ENCODE measurements at places on chromosomes 3 and 15.
A peak's percentile ranks its signal among the peaks of the same experiment; 100 is the strongest.

DNA sequence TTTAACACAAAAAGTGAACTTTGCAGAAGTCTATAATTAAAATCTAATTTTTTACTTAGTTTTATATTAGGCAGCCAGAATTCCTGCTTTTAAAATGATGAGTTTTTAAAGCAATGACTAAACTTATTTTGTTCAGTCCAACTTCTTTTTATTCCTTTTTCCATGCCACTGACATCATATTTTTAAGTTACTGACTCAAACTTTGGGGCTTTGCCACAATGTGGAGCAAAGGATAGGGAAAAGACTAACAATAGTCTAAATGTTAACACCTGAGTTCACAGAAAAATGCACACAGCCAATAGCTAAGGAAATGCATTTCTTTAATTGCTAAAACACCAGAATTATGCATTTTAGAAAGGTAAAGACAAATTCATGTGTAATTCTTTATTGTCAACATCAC is 647.6 kb upstream of the DPPA4 start:
- no peak for DNase-seq

GRCh38 chr3:53944028-53944427 is 52.4 kb upstream of the SELENOK start:
- DNase-seq: no peak

DNA sequence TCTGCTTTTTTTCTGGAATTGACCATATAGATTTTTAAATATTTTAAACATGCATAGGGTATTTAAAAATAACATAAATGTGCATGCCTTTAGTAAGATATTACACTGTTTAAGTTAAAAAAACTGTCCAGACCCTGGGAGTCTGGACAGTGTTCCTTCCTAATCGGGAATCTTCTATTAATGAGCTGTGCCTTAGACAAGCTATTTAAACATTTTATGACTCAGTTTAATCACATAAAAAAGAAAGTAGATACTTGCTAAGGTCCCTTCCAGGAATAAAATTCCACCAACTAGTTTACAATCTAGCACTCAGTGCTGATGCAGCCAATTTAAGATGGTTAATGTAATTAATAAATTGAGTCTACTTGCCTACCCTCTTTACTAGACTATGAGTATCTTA is 140.4 kb upstream of the DPH6 start:
- no peak for DNase-seq

DNA sequence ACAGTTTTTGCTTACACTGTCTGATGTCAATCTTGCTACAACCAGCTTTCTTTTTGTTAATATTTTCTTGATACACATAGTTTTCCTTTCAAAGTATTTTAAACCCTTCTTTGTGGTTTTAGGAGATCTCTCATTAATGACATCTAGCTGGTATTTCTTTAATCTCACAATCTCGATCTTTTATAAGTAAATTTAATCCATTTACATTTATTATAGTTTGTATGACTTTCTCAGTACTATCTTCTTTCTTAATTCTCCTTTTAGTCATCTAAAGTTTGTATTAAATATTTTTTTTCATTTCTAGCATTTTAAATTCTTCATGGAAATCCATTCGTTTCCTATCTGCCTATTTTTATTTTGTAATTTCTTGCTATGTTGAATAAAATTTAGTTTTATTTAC is 55.4 kb downstream of the MRPL3 start:
- DNase-seq: no peak

DNA sequence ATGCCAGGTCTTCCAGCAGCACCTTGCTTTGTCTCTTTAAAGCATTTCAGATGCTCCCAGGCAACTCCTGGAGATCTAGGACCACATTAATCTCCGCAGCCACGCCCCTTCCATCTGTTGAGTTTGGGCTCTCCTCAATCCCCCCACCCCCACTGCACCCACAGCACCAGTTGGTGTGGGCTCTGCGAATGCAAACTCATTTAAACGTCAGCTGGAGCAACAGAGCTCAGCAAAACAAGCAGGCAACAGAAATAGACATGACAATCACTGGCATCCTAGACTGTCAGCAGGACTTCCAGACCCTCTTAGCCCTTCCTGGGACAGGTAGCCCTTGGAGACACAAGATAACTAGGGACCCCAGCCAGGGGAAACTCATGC is 106.9 kb downstream of the LSM3 start:
- DNase-seq: no peak

DNA sequence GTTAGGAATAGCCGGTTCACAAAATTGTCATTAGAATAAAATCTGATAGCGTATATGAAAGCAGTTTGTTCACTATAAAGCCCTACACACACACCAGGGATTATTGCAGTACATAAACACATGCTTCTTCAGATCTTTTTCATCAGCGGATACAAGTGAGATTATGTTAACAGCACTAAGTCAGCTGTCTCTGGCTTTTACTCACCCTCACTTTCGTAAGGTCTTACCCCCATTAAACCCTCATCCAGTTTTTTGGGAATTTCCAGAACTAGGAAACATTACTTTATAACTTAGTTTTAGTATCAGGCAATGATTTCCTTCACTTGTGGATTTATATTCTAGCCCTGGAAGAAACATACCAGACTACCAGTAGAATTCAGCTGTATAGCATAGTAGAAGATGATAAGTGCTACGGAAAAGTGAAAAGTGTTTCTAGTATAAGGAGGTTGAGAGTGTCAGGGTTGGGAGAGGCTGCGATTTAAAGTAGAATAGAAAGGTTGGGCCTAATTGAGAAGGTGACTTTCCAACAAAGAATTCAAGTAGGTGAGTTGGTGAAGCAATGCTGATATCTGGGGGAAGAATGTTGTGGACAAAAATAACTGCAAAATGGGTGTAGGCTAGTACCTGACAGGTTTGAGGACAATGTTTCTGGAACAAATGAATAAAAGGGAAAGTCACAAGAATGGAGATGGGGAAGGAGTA is 22.7 kb downstream of the TMEM207 start:
- DNase-seq: no peak

- peak; percentile 74 for DNase-seq
Observed at GRCh38 chr3:187777331-187777941, 32.2 kb upstream of the BCL6 start.

- no peak for DNase-seq
Observed at GRCh38 chr3:150248888-150249681, 159.0 kb upstream of the TSC22D2 start.

DNA sequence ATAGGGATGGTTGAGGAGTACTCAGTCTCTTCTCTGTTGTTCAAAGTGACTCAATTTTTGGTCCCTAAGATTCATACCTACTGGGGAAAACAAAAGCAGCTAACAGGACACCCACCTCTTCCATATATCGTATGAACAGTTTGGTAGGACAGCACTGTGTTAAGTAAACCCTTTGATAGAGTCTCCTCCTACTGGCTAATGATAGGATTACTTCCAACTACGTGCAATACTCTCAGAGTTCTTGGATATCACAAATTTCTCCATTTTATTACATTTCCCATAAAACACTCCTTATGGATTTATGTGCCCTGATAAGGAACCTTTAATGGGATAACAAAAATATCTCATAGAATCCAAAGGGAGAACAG is 200.2 kb upstream of the GOLGA6L4 start:
- no peak for DNase-seq

DNA sequence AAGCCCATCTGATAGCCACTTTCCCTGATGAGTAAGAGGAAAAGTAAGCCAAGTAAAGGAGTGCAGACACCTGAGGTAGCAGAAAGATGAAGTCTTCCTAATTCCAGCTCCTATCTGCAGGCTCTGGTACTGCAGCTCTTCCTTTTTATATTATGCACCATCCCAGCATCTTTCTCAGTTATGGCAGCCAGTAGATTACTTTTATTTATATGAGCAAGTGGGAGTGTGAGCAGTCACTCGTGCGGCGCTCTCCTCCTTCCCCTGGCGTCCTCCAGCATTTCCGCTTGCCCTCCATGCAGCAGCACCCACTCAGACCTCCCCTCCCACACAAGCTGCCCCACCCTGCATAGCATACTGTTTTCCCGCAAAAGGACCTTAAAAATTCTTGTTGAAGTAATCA is 465.9 kb upstream of the DPPA4 start:
- DNase-seq: no peak

DNA sequence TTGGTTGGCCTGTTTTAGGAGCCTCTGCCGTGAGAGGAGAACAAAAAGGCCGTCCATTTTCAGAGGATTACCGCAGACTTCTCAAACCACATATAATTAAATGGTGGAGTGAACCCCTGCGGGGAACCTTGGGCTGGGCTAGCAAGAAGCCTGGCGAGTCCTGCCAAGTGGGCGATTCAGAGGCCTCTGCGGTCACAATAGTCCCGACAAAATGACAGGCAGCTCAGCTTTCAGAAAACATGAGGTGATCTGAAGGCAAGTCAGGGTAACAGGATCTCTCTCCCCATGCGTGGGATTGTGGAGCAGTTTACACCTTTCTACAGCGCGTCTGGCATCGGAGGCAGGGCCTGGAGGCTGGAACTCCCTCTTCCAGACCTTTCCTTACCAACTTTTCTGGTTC is 134.8 kb downstream of the ASB7 start:
- no peak for DNase-seq

- DNase-seq: no peak
Observed at GRCh38 chr3:121592856-121593702, at the start of gene FBXO40. Gene FBXO40 (plus strand): TSS chr3:121593379. CDS start chr3:121620576, 27,197 bp downstream.

GRCh38 chr3:148711981-148712666 is 14.4 kb downstream of the AGTR1 start:
- DNase-seq: no peak

DNA sequence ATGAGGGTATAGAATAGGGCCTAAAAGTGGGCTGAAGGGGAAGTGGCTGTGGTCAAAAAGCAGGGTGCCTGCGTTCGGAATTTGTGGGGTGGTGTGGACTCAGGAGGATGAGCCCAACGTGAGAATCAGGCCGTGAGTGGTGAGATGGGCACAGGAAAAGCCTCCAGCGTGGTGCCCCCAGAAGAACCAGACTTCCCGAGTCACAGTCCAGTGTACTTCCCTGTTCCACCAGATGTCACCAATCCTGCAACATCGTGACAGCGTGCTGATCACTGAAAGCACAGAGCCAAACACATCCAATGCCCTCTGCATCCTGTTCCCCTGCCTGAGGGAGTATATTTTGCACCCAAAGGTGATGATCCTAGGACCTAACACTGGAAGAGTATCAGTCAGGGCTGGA is 20.8 kb upstream of the ACAN start:
- no peak for DNase-seq

All from CD4-positive, alpha-beta T cell treated with Interleukin-2 at 100 ng/mL for 4 hours (primary cell).